ENCODE measurements at places on chromosomes 3 and 15.
A peak's percentile ranks its signal among the peaks of the same experiment; 100 is the strongest.

GRCh38 chr3:7271631-7272030 lies 410.7 kb downstream of the GRM7 start:
- H3K36me3 ChIP-seq, result no peaks in the 10 kb centered on the region
- no peaks in the 10 kb centered on the region for H3K27me3 ChIP-seq
- no peak for DNase-seq
- no peak overlapping the region for H3K27ac ChIP-seq
- no peaks in the 10 kb centered on the region for H3K4me1 ChIP-seq

- H3K36me3 ChIP-seq, result no peaks in the 10 kb centered on the region
- H3K4me3 ChIP-seq, result peak overlapping the region; percentile 15
- DNase-seq, result no peak
These were observed 280.4 kb downstream of the CD47 start for GRCh38 chr3:107810171-107811071.

- H3K36me3 ChIP-seq, result no peaks in the 10 kb centered on the region
- no peak overlapping the region for H3K27ac ChIP-seq
- DNase-seq, result no peak
- no peaks in the 10 kb centered on the region for H3K4me1 ChIP-seq
These were observed 68.8 kb upstream of the TJP1 start for GRCh38 chr15:29891096-29891457.

GRCh38 chr3:104629038-104629437 lies 737.7 kb upstream of the ALCAM start:
- H3K27ac ChIP-seq, result no peak overlapping the region
- H3K36me3 ChIP-seq, result no peaks in the 10 kb centered on the region
- DNase-seq, result no peak
- no peaks in the 10 kb centered on the region for H3K4me1 ChIP-seq
- H3K4me3 ChIP-seq, result no peak overlapping the region
- no peaks in the 10 kb centered on the region for H3K27me3 ChIP-seq

DNA sequence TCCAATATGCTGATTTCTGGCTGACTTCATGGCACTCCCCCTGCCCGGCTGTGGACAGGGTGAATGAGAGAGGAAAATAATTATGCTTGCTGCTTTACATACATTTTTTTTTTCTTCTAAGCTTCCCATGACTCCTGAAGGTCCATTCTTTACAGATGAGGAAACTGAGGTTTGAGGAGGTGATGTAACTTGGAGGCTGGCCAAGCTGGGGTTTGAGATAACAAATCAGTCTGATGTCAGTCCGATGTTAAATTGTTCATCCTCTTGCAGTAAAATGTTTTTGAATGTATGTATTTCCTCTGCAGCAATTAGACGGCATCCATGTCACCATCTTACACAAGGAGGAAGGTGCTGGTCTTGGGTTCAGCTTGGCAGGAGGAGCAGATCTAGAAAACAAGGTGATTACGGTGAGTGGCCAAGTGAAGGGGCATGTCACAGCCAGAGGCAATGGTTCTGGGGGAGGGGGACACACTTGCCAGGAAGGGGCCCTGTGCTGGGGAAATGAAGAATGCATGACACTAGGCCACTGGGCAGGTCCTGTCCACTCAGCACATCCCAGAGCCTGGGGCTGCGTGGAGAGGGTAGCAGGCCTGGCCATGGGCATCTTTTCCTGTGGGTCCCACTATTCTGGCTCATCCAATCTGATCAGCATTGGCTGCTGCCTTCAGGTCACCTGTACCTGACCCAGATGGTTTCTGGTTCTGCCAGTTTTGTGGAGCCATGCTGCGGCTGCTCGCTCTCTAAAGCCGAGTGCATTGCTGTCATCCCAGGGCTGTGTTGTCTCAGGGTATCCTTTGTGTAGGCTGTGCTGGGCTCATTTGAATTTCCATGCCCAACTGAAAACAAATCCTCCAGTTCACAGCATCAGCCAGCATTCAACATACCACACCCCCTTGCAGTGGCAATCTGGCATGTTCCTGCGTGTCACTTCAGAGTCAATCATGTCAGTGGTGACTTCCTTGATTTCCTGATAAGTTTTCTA lies 20.4 kb downstream of the STARD5 start:
- H3K27me3 ChIP-seq, result no peaks in the 10 kb centered on the region
- no peak overlapping the region for H3K4me3 ChIP-seq
- peak overlapping the region; percentile 55 for H3K27ac ChIP-seq
- no peaks in the 10 kb centered on the region for H3K36me3 ChIP-seq
- H3K4me1 ChIP-seq, result peaks cover 11% of the 10 kb centered on the region

DNA sequence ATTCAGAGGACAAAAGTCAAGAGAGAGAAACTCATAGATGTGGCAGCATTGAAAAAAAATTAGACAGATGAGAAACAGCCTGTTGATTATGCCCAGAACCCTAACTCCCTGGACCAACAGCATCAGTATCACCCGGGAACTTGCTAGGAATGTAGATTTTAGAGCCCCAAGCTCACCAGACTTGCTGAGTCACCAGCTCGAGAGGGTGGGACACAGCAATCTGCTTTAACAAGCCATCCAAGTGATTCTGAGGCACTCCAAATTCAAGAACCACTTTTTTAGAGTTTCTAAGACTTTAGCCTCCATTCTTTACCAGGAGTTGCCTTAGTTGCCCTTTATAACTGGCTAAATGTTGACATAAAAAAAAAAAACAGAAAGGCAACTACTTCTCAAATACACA lies 70.9 kb downstream of the CGGBP1 start:
- no peaks in the 10 kb centered on the region for H3K36me3 ChIP-seq
- no peaks in the 10 kb centered on the region for H3K27me3 ChIP-seq
- no peak for DNase-seq
- H3K4me3 ChIP-seq, result no peak overlapping the region

All from right lobe of liver (tissue), 6 donors.